Central memory CD8-positive, alpha-beta T cell (primary cell): ENCODE measurements at places on chromosomes 4 and X.

GRCh38 chr4:14446904-14447303, 555.4 kb upstream of the CPEB2 start:
- no peak for DNase-seq

- no peak for DNase-seq
Observed at GRCh38 chr4:181265370-181265769, 977.8 kb upstream of the TENM3 start.

- no peak for DNase-seq
Observed at GRCh38 chr4:31530555-31530954, 810.4 kb downstream of the PCDH7 start.

GRCh38 chr4:83217721-83218522, 66.7 kb downstream of the COQ2 start:
- peak; percentile 33 for DNase-seq

- no peak for DNase-seq
Observed at GRCh38 chr4:136392576-136392975, 1139.7 kb downstream of the PCDH18 start.

- DNase-seq = no peak
Observed at GRCh38 chr4:55038176-55038890, 87.1 kb downstream of the KDR start.

- no peak for DNase-seq
Observed at GRCh38 chr4:172143605-172144314, 330.6 kb downstream of the GALNTL6 start.

DNA sequence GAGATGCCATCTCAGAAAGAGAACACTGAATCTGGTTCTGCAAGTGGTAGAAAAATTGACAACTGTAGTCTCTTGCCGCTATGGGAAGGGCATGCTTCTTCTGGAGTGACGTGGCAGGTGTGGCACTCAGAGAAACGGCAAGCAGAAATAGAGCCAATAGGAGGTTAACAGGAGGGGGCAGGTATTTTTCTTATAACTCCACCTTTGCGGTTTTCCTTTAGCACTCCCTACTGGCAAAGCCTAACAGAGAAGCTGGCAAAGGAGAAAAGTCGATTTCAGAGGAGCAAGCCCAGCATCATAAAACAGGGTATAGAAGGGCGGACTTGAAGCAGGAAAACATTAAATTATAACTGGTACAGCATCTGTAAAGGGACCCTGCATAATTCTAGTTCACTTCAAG, 1382.2 kb downstream of the PCDH18 start:
- DNase-seq = no peak

- no peak for DNase-seq
Observed at GRCh38 chr4:55884093-55884850, 30.8 kb downstream of the EXOC1 start.

DNA sequence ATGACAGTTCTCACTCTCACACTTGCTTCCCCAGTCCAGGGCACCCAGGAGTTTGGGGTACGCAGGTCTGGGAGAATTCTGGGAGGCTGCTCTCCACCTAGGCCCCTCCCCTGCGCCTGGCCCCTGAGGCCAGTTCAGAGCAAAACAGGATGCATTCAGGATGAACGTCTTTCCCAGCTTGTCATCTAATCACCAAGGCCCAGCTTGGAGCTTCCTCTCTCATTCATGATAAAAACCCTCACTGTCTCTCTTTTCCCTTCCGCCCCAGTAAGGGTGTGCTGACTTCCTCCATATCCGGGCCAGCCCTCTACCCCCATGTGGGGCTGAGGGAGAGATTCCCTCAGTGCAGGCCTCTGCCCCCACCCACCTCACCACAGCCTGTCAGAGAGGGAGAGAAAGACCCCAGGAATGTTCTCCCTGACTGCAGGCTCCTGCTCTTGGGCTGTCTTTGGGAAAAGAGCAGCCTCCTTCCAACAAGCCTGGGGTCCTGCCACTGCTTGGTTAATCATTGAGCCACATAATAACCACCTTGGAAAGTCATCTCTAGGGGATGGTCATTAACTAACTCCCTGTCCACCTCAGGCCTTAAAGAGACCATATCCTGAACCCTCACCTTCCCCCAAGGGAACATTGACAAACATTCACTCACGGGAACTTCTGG, 50.1 kb downstream of the STARD8 start:
- DNase-seq = no peak

DNA sequence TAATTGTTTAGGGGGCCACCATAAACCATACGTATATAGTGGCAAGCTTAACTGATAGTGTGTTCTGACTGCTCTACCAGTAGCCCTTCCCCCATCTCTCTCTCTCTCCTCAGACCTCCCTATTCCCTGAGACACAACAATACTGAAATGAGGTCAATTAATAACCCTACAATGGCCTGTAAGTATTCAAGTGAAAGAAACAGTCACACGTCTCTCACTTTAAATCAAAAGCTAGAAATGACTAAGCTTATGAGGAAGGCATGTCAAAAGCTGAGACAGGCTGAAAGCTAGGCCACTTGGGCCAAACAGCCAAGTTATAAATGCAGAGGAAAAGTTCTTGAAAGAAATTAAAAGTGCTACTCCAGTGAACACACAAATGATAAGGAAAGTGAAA, 78.0 kb downstream of the PRDM5 start:
- DNase-seq = no peak

- DNase-seq = no peak
Observed at GRCh38 chrX:138939038-138939437, 227.5 kb upstream of the FGF13 start.

DNA sequence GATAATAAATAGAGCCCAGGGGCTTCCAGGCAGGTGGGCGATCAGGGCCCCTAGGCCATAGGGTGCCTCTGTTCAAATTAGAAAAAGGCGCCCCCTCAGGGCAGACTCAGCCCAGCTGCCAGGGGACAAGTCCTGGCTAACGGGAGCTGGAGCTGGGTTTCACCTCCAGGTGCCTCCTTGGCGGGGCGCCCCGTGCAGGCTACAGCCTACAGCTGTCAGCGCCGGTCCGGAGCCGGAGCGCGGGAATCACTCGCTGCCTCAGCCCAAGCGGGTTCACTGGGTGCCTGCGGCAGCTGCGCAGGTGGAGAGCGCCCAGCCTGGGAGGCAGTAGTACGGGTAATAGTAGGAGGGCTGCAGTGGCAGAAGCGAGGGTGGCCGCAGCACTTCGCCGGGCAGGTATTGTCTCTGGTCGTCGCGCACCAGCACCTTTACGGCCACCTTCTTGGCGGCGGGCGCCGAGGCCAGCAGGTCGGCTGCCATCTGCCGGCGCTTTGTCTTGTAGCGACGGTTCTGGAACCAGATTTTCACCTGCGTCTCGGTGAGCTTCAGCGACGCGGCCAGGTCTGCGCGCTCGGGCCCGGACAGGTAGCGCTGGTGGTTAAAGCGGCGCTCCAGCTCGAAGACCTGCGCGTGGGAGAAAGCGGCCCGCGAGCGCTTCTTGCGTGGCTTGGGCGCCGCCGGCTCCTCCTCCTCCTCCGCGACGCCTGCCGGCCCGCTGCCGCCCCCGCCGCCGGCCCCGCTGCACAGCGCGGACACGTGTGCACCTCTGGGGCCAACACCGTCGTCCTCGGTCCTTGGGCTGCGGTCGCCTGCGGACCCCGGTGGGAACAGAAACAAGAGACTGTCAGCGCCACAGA, 2.4 kb downstream of the NKX3-2 start:
- no peak for DNase-seq

- no peak for DNase-seq
Observed at GRCh38 chr4:15232366-15233263, 195.2 kb upstream of the C1QTNF7 start.

DNA sequence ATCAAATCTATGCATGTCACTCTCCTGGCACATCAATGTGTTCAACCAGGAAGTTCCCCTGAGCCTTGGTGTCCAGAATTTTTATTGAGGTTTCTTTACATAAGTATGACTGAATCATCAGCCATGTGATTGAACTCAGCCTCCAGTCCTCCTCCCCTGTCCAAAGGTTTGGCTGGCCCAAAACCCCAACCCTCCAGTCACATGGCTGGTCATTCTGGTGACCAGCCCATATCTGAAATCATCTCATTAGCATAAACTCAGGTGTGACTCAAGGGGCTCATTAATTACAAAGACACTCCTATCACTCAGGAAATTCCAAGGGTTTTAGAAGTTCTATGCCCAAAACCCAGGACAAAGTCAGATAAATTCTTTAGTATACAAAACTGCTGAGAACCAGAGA, 20.6 kb upstream of the SUPT20HL2 start:
- no peak for DNase-seq

DNA sequence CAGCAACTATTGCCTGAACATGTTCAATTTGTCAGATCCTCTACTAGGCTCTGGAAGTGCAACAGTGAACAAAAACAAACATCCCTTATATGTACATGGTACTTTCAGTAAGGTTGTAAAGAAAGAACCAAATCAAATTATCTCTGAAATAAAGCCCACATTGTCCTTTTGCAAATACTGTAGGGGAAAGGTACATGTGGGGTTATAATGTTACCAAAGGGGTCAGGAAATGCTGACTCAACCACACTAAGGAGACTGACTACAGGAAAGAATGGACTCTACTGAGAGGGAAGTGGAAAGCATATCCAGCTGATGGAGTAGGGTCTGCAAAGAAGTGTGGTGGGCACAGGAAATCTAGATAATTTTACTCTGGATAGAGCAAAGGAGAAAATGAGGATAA, 61.5 kb downstream of the PCDH18 start:
- DNase-seq = no peak

- DNase-seq = no peak
Observed at GRCh38 chr4:51885363-51885762, 42.4 kb downstream of the DCUN1D4 start.

GRCh38 chr4:153021276-153021675, 85.2 kb downstream of the FHDC1 start:
- no peak for DNase-seq

GRCh38 chrX:6184900-6185515, 43.7 kb downstream of the NLGN4X start:
- DNase-seq = no peak

DNA sequence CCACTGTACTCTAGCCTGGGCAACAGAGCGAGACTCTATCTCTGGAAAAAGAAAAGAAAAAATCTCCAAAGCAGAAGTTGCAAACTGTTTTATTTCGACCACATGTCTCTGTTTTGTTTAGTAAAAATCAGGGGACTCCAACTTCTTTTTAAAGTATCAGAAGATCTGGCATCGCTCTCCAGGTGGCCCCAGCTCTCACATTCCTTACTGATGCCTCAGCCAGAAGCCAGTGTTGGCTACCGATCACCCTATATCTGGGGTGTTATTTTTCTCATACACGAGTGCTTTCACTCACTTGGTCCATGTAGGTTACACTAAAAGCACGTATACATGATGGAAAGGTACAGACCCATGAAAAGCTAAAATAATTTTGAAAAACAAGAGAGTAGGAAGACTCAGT, 8.3 kb downstream of the MPP1 start:
- no peak for DNase-seq

GRCh38 chr4:139887962-139888735, 222.5 kb downstream of the MGST2 start:
- DNase-seq = no peak

DNA sequence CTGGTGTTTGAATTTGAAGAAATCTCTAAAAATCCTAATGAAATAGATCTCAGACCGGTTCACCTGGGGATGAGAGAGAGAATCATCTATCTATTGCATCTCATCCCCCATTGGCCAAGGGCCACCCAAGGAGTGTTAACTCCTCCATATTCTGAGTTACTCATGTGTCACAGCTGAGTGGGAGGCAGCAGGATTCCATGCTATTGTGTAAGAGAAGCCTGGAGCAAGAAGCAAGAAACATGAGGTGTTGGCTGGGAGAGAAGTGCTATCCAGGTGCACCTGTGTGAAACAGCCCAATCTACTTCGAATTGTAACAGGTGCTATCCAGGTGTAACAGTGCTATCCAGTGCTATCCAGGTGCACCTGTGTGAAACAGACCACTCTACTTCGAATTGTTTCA, 150.3 kb upstream of the MAOA start:
- DNase-seq = no peak

DNA sequence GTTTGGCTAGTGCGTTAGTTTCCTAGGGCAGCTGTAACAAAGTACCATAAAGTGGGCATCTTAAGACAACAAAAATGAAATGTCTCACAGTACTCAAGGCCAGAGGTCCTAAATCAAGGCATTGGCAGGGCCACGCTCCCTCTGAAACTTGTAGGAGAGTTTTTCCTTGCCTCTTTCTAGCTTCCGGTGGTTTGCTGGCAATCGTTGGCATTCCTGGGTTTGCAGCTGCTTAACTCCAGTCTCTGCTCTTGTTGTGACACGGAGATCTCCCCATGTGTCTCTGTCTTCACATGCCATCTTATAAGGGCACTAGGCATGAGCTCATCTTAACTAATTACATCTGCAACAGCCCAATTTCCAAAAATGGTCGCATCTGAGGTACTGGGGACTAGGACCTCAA, 362.0 kb upstream of the BOD1L1 start:
- no peak for DNase-seq

GRCh38 chrX:44898411-44899221, 25.6 kb downstream of the KDM6A start:
- DNase-seq = no peak

- no peak for DNase-seq
Observed at GRCh38 chr4:137531168-137531985, 917 bp downstream of the PCDH18 start.

DNA sequence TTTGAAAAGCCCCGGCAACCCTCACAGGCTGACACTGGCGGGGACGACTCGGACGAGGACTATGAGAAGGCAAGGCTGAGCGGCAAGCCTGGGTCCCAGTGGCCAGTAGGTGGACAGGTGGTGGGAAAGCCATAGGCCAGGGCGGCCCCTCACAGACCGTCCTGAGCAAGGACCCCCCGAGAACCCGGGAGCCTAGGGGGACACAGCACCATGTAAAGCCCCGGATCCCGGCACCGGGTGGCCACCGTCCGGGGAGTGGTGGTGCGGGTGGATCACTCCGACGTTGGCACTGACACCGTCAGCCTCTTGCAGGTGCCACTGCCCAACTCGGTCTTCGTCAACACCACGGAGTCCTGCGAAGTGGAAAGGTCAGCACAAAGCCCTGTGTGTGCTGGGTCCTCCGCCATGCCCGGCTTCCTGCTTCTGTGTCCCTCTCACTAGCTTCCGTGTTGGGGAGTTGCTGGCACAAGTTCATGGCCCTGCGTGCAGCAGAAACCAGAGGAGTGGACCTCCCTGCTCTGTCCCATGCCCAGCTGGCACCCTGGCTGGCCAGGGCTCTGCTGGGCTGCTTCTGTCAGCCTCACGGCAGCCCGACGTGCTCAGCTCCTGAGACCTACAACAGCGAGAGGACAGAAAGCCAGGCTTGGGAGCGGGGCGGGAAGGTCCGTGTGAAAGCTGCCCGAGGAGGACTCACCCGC, 11.9 kb upstream of the ADD1 start:
- DNase-seq = no peak

GRCh38 chr4:184097241-184097605, 120.5 kb downstream of the ENPP6 start:
- DNase-seq = no peak

DNA sequence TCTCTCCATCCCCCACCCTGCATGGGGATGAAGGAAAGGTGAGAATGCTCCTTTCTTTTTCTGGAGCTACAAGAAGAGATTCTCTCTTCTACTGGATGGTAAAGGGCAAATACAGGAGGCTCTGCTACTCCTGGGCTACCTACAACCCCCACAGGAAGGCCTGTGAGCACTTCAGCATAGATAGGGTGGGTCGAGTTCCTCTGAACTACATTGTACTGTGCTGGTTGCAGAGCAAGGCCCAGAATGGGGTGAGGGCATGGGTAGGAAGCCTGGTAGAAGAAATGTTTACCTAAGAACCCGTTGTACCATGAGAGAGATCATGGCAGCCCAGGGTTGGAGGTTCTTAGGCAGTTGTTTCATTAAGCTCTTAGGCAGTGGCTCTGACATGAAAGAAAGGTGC, 510.4 kb downstream of the MID1IP1 start:
- DNase-seq = no peak
